Inflammatory macrophage (primary cell): ENCODE measurements at places on chromosomes 7 and 10.
A peak's percentile ranks its signal among the peaks of the same experiment; 100 is the strongest.

DNA sequence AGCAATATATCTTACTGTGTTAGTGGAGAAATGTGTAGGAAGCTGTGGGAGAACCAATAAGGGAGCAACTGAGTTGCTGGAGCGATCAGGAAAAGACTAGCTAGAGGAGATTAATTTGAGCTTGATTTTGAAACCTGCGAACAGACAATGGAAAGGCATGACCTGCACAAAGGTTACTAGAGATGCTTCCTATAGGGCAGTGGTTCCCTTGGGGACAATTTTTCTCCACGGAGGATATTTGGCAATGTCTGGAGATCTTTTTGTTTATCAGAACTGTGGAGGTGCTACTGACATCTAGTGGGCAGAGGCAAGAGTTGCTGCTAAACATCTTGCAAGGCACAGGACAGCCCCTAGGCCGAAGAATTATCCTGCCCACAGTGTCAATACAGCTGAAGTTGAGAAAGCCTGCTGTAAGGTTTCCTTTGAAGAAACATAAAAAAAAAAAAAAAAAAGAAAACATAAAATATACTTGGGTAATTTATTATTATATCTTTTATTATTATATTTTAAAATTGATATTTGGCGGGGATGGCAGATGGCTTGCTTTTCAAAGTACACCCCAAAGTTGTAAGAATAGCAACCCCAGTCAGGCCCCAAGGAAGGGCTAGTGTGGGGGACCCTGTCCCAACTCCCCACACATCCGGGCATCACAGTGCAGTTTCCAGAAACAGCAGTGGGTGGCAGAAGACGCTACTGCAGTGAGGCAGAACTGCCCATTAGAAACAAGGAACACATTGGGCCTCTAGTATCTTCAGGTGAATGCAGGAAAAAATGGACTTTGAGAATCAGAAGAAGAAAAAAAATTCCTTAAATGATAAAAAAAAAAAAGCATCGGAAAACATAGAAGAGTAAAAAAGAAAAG lies 481.6 kb downstream of the SH2D4B start:
- peak; percentile 54 for DNase-seq

- DNase-seq: peak; percentile 67
Measured at GRCh38 chr7:135169141-135169963, 1.2 kb downstream of the CYREN start.

- DNase-seq: no peak
Measured at GRCh38 chr7:44275146-44275545, 50.2 kb downstream of the CAMK2B start.

DNA sequence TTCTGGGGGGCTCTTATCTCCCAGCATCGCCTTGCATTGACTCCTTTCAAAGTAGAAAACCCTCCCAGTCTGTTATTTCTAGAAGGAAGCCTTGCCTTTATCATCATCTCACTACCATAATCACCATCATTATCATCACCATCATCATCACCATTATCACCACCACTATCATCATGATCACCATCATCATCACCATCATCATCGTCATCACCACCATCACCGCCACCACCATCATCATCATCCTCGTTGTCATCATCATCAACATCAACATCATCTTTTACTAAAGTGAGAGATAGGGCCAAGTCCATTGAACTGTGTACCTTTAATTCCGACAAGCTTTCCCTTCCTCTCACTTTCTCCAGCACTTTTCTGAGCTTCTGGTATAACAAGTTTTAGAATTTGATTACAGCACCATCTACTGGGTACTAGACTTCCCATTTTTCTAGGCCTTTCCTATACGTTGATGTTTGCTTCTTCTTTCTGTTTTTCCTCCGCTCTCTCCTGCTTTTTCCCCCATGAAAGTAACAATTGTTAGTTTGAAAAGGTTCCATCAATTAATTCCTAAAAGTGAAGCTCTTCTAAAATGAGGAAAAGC lies 226.4 kb downstream of the BUB3 start:
- peak; percentile 44 for DNase-seq

- no peak for DNase-seq
Measured at GRCh38 chr7:39517240-39517639, 49.0 kb upstream of the YAE1 start.

GRCh38 chr7:65800890-65801341 lies 72.0 kb upstream of the VKORC1L1 start:
- DNase-seq: no peak

GRCh38 chr7:142799437-142799835 lies 28.7 kb downstream of the PRSS2 start:
- no peak for DNase-seq

DNA sequence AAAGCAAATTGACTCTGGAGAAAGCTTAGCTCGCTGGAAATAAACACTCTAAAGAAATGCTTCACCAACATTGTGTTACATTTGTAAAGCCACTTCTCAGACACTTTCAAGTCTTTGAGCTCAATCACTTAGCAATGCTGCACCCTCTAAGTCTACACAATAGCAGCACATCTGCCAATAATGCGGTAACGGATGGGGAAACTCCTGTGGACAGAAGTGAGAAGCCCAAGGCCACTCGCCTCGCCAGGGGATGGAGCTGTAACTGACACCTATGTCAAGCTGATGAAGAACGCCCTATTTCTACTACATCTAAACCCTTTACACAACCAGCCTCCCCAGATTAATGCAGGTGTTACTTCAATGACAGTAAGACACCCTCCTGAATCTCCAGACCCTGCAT lies 167.7 kb downstream of the SFMBT2 start:
- no peak for DNase-seq

GRCh38 chr7:65974876-65975275 lies 7.1 kb downstream of the GUSB start:
- DNase-seq: no peak
